ENCODE measurements at places on chromosomes 11 and 22. TPM values are rescaled to one million over a fixed set of nuclear protein-coding genes. Genes with fewer than 3 reads are reported as not detected.

RTN4R gene
- polyA plus RNA-seq = 19.9 TPM

DNA sequence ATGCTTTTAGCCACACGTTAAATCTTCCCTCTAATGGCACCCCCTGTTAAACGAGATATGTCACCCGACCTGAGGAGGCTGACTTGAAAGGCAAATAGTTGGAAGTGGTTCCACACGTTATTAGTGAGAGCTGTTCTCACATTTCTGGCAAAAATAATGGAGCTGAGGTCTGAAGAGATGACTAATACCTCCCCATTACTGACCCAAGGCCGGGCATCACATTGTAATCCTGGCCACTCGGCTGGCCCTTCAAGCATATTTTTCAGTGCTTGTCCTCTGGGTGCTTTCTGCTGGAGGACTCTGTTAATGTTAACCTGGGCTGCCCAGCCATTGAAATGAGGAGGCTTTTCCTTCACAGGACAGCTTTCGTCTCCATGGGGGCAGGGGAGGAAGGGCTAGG, 260.0 kb upstream of the CADM1 start:
- DNase-seq = no peak

GRCh38 chr11:124801014-124801413, 808 bp upstream of the MSANTD2 start:
- DNase-seq = no peak

DNA sequence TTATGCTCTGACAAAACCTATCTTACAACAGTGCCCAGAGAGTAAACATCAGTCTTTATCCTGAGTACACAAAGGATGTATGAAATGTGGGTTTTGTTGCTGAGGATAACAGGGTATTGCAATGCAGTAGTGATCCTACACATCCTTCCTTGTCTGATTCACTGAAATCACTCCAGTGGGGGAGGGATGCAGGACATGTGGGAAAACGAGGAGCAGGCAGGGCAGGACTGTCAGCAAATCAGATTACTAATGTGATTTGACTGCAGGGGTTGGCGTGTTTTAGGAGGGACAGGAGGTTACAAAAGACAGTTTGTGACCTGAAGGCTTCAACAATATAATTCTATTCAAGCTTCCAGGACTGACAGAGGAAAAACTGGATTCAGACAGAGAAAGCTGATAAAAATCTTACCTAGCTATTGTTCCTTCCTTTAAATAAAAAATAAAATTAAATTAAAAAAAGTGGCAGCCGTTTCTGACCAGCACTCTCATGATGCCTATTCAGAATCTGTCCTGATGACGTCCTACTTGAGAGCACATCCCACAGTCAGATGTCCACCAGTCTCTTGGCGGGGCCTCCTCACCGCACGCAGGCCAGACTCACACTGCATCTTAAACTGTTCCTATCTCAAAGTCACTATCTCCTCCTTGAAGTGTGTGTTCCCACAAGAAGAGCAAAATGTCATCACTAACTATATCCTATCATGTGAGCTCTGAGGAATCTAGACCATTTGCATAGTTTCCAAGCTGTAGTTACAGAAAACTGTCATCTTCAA, 50.6 kb upstream of the MN1 start:
- DNase-seq = no peak

- DNase-seq = no peak
Measured at GRCh38 chr11:111402411-111402810, 23.3 kb upstream of the POU2AF1 start.

DNA sequence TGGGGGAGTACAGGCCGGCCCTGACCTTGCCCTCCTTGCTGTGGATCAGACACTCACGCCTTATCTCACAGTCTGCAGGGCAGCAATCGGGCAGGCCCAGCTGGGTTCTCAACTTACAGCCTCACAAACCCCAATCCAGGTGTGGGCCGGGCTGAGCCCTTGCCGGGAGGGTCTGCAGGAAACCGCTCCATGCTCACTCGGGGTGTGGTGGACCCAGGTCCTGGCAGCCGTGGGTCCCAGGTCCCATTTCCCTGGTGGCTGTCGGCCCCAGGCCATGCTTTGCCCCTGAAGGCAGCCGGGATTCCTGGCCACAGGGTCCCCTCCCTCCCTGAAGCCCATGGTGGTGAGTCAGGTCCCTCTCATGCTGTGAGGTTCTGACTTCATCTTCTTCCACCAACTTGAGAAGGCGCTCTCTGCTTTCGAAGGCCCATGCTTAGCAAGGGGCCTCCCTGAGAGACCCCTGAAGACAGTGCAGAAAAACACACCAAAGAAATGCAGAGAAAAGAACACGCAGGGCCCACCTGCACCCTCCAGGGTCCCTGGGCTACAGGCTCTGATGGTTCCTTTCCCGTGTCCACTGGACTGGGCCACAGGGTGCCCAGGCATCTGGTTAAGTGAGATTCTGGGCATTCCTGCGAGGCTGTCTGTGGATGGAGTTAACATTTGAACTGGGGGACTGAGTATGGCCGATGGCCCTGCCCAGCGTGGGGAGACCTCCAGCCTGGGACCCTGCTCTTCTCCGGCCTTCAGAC, 588.2 kb downstream of the BRD1 start:
- no peak for DNase-seq

DNA sequence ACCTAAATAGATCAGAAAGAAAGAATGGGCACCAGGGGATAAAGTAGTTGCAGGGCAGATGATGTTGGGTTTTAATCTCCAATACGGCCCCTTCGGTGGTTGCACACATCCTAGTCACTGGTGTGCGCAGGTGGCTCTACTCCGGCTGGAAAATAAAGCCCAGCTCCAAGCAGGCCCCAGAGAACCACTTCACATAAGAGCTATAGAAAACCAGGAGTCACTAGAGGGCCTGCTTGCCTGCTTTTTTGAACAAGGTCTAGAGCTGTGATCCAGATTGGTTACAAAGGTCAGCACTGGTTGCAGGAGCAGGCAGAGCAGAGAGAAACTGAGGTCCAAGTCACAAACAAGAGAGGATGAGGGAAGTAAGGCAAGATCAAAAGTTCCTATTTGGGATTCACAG, 41.5 kb upstream of the MS4A8 start:
- DNase-seq = no peak
